ENCODE measurements at places on chromosomes 11 and 22.

- DNase-seq, result peak; percentile 8
These were observed 42.2 kb upstream of the FAM181B start for GRCh38 chr11:82775736-82776346.

DNA sequence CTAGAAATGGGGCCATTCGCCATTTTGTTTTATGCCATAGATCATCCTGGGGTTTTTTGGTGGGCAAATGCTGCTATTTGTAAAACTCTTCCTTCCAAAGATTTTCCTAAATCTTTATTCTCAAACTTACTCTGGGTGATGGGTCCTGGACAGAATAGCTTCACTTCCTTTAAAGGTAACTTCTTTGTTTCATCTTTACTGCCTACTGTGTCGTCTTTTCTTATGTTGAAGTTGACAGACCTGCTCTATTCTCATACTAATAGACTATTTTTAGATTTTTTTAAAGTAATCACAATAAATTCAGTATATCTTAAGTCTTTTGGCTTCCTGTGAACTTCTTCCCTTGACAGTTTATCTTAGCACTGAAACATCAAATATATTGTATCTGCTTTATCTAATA is 98.6 kb downstream of the YAP1 start:
- no peak for DNase-seq

DNA sequence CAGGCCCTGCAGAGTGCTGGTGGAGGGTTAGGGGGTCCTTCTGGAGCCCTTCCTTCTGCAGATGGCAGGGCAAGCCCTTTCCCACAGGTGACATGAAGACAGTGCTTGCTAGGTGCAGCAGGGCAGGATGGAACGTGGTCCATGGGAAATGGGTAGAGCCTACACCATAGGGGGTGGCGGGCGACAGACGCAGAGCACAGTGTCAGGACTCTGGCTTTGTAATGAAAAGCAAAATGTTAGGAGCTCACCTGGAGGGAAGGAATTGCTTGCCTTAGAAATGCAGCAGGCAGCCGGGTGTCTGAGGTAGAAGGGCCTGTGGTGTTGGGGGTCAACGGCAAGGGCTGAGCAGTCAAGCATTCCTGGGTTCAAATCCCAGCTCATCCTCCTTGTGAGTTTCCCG is 54.9 kb downstream of the ARHGAP8 start:
- DNase-seq, result no peak

DNA sequence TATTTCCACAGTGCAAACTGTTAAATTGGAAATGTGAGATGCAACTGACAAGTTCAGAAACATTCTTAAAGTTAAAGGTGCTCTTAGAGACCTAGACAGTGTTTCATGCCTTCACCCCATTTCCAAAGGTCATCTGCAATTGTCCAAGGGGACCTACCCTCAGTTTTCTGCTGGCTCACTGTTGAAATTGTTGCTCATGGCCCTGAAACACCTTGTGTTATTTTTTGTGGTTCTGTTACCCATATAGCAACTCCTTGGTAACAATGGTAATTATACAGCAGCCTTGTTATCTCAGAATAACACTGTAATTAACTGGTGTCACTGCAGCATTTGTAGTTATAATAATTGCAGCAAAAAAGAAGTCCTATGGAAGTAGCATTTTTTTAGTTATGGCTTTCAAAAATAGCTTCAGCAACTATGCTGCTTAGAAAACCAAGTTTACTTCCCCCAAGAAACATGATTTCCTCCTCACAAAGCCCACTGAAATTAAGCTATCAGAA is 49.2 kb upstream of the CCDC34 start:
- no peak for DNase-seq

GRCh38 chr11:3959015-3959902 is 103.8 kb downstream of the STIM1 start:
- no peak for DNase-seq

GRCh38 chr11:19306179-19306944 is 65.6 kb upstream of the E2F8 start:
- DNase-seq, result no peak

DNA sequence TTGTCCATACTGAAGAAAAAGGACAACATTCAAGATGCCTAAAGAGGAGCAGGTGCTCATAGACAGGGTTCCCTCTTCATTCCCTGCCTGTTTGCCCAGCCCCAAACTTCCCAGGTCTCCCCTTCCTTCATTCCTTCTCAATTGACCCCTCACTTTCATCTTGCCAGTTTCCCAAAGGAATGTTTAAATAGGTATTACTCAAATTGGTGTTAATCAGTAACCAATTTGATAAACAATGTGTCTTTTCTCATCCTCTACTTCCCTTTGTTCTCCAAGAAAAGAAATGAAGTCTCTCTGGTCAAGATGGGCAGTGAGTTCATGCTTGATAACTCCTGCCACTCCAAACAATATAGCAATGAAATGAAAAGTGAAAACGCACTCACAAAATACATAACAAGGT is 101.9 kb downstream of the TMPRSS5 start:
- DNase-seq, result no peak

- DNase-seq, result no peak
These were observed 153.1 kb downstream of the DDX10 start for GRCh38 chr11:108817976-108818375.

Data from AG04450 (cell line).